ENCODE measurements at places on chromosomes 4 and X.

- no peak for DNase-seq
Measured at GRCh38 chr4:172631832-172632231, 536.8 kb upstream of the GALNT7 start.

DNA sequence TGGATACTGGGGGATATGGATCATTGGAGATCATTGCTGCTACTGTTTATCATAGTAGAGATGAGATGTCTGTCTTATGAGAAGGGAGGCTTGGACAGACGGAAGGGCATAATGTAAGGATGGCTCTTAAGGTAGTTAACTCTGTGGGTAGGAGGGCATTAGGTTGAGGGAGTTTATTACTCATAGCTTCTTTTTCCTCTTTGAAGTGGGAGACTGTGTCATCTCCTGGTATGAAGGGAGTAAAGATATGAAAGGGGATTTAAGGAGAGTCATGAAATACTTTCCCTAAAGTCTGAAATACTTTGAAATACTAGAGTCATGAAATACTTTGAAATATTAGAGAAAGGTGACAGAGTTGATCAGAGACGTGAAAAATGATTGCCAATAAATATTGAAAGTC is 255.5 kb upstream of the PITX2 start:
- DNase-seq: no peak

DNA sequence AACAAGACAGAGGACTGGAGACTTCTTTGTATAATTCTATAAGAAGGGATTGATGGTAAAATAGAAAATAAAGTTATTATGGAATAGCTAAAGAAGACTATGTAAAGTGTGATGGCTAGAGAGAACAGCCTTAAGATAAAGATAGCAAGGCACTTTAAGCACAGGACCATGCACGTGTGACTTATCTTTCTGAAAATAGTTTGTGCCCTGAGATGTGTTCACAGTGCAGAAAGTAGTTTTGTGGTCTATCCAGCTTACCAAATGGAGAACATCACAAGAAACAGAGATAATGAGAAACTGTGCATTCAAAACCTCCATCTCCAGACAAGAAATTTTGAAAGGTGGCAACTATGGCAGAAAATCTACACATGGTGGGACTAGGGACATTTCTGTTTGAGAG is 213.3 kb downstream of the PARM1 start:
- no peak for DNase-seq

DNA sequence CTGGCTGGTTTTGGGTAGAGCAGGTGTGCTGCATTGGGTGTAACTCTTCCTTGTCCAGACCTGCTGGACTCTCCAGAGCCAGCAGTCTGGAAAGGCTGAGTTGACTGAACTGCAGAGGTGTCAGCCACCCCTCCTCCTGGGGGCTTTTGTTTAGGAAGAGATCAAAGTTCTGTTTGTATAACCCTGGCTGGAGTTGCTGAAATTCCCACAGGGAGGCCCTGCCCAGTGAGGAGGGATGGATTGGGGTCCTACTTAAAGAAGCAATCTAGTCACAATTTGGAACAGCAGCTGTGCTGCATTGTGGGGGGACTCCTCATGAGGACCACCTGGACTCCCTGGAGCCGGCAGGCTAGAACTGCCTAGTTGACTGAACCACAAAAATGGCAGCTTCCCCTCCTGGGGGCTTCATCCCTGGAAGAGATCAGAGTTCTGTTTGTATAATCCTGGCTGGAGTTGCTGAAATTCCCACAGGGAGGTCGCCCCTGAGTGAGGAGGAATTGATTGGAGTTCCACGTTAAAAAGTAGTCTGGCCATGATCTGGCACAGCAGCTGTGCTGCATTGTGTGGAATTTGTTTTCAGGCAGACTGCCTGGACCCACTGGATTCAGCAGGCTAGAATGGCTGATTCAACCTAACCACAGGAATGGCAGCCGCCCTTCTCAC is 264.9 kb upstream of the ZC4H2 start:
- DNase-seq: no peak

GRCh38 chr4:120948382-120948781 is 25.9 kb upstream of the PRDM5 start:
- DNase-seq: no peak

DNA sequence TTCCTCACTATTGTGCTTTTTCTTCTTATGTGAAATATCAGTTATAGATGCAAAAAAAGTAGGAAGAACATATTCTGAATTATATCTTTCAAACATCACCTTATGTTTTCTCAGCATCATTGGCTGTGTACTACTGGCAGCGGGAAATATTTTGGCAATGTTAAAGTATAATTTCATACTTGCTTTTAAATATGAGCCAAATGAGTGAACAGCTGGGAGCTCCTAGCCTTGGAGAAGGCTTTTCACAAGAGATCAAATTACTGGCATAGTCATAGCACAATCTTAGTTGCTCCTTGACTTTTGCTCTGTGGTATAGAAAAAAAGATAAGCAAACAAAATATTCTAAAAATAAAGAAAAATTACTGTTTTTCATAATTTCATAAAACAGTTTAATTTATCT is 1575.8 kb upstream of the PABPC4L start:
- DNase-seq: no peak

DNA sequence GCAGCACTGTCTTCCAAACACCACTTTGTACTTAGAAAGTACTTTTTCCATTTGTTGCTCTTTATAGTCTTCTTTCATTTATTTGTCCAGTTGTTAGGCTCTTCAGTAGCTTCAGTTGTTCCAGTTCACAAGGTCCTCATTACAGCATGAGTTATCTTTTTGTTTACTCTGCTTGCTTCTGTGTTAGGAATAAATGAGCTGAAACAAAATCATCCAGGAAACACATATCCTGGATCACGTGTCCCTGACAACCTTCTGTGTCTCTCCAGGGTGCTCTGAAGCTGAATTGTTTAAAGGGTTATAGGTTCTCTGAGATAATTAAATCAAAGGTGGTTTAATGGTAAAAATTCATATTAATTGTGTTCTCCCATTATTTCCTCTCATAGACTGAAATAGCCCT is 19.9 kb upstream of the KLHL8 start:
- no peak for DNase-seq

DNA sequence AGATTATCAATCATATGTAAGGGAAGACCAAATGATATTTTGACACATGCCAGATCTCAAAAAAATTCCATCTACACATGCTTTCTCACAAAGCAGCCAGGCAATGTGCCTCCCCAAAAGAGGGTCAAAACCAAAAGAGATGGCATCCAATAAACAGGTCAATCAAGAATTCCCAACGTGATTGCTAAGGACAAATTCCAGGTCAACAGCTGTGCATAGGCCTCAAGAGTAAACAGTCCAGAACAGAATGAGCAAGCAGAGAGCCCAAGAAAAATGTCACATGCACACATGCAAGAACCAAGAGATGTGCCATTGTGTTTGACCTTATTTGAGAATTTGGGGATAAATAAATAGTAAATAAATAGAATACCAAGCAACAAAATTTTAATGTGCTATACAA is 136.7 kb downstream of the APBB2 start:
- DNase-seq: no peak

GRCh38 chr4:77010841-77011354 is 61.3 kb downstream of the SEPTIN11 start:
- DNase-seq: no peak

DNA sequence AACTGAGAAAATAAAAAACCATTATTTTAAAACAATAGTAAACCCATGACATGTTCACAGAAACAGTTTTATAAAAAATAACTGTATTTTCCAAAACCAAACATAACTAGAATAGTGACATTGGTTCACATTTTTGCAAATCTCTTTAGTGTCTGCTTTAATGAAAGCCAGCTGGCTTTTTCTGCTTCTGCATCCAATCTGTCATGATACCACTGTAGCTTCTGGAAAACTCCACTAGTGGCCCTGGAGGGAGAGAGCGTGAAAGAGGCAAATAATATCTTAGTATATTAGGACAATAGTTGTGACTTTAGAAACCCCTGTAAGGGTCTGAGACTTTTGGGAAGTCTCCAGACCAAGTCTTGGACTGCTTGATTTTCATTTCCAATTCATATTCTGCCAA is 31.1 kb downstream of the FGFBP1 start:
- no peak for DNase-seq

GRCh38 chr4:168319486-168320019 is 1.0 kb upstream of the DDX60 start:
- DNase-seq: no peak

DNA sequence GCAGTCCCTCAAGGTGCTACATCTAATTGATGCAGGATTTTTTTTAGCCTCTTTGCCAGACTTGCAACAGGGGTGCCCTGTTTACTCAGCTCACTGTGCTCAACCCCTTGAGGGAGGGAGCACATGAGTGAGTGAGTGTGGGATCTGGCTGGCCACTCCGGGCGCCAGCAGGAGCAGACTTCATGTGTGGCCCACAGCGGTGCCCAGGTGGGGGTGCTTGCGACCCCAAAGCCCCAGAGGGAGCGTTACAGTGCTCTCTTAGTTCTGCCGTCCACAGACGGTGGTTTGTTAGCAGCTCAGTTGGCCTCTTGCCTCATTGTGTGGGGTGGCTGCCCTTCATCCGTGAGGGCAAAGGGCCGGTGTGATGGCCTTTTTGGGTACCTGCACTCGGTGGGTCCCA is 81.6 kb upstream of the MYOZ2 start:
- DNase-seq: no peak

GRCh38 chr4:113969709-113970334 is 9.6 kb downstream of the ARSJ start:
- DNase-seq: no peak

DNA sequence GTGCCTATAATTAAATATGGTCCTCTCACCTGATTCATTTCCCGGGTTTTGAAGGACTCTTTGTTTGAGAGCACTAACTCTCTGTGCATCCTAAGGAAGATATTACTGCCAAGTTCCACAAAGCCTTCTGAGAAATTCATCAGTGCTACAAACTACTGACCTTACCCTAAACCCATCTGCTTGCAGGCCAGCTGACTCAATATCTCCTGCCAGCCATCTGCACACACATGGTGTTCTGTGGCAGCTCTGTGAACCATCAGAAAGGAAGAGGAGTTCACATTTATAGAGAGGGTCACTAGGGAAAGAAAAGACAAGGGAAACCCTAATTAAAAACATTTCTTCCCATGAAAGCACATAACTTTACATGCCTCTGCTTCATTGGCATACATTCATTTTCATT is 156.7 kb downstream of the ATP10D start:
- no peak for DNase-seq

DNA sequence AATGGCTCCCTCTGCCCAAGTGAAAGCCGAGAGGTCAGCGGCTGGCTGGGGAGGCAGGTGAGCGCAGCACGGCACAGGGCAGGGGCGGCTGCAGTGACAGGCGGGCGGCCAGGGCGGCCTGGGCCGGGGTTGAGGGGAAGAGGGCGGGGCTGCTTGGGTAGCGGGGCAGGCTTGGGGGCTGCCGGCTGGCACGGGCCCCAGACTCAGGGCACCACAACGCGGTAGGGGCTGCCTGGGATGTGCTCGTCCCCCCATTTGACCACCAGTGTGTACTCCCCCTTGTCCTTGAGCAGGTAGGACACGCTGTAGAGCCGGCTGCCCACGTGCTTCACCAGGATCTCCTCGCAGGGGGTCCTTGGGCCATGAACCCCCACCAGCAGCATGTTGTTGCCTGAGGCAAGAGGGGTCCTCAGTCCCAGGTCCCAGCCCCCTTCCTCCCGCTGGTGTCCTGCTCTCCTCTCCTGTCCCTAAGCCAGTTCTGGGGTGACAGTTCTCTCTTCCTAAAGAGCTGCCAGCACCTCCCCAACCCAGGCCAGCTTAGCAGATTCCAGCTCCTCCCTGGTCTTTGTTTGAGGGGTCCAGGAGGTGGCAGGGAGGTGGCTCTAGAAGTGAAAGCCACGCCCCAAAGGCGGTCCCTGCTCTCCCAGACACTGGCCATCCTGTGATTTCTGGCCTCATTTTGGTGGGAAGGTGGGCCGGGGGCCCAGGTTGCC is 25.6 kb downstream of the FLNA start:
- no peak for DNase-seq

- no peak for DNase-seq
Measured at GRCh38 chr4:86619656-86620055, 25.5 kb downstream of the PTPN13 start.

DNA sequence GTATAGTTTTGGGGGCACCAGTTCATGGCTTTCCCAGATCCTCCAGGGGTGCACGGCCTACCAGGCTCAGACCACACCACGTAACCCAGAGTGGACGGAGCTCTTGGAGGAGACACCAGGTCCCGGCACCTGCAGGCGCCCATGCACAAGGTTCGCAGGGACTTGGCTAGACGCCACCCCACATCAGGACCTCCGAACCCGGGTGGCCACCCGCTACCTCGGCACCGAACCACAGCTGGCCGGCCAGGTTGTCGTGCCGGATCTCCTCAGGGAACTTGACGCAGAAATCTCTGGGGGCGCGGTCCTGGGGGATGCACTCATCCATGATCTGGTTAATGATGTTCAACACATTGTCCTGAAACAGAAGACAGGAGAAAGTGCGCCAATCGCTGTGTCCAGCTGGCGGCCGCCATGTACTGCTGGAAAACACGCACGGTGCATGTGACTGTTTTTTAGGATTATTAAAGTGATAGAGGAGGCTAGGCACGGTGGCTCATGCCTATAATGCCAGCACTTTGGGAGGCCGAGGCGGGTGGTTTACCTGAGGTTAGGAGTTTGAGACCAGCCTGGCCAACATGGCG is 77.1 kb downstream of the ZFYVE28 start:
- no peak for DNase-seq

DNA sequence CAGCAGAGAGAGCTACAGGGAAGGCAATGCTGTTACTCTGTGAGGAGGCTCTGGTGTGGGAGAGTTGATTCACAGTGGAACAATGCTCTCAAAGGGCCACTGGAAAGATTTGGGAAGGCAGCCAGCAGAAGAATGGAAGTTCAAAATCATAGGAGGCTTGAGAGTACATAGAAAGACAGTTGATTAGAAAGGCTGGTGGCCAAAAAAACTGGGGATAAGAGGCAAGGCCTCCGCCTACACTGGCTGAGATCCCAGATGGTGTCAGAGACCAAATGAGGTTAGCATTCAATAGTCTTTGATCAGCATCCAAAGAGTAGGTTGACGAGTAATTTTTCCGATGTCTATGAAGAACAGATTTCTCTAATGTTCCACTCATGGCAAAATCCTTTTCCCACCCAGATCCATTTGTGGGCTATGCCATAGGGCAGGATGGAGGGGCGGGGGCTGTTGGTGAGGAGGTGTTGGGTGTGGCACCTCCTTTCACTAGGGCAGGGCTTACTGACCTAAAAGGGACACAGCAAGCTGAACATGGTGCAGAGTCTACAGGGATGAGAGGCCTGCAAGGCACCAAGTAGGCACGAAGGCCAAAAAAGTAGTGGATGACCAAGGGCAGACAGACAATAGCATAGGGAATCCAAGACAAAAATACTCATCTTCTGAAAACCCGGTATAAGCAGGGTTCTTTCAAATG is 15.1 kb downstream of the TEC start:
- DNase-seq: no peak
